ENCODE measurements at places on chromosomes 11 and 22.
A peak's percentile ranks its signal among the peaks of the same experiment; 100 is the strongest.

DNA sequence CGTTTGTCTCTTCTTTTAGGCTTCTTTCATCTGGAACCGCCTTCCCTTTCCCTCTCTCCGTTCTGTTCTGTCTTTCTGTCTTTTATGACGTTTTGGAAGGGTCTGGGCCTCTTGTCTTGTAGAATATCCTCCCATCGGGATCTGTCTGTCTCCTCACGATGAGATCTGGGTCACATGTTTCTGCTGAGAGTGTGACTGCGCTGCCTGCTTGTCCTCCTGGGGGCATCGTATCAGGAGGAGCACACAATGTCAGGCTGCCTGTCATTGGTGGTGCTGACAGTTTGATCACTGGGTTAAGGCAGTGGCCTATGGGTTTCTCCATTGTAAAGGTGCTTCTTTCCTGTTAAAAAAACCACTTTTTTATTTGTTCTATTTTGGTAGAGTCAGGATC lies 60.4 kb upstream of the PARVG start:
- DNase-seq: no peak

- DNase-seq: no peak
These were observed 271.4 kb upstream of the C11orf87 start for GRCh38 chr11:109150581-109150980.

DNA sequence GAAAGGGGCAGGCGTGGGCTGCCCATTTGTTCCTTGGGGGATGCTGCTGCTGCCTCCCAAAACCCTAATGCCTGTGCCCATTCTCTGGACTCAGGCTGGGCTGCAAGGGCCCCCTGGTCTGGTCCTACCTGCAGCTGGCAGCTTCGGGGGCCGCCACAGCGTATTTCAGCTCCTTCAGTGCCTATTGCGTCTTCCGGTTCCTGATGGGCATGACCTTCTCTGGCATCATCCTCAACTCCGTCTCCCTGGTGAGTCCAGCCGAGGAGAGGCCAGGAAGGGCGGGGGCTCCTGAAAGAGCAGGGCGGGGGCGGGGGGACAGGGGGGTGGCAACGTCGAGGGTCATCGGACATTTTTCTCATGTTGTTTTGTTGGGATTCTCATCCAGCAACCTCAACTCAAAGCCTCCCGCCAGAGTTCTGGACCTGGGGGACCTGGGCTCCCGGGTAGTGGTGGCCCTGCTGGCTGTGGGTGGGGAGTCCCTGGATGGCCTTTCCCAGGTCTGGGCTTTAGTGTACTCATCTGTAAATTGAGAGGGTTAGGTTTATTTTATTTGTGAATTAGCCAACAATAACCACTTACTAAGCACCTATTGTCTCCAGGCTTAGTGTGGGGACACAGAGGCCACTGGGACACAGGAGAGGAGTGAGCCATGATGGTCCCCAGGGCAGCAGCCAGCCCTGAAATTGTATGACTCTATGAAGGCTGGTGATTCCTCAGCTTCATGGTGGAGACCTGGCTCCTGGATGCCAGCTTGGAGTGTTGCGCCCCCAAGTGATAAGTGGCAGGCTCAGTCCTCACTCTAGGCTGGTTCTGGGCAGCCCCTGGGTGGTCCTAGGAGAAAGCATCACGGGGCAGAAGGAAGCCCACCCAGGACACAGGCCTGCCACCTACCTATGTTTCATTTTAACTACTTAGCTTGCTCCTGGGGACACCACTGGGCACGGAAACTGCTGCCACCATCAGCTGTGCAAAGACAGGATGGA lies 36.0 kb downstream of the CAPN1 start:
- DNase-seq: no peak

GRCh38 chr11:58057481-58057880 lies 26.7 kb downstream of the OR6Q1 start:
- no peak for DNase-seq

DNA sequence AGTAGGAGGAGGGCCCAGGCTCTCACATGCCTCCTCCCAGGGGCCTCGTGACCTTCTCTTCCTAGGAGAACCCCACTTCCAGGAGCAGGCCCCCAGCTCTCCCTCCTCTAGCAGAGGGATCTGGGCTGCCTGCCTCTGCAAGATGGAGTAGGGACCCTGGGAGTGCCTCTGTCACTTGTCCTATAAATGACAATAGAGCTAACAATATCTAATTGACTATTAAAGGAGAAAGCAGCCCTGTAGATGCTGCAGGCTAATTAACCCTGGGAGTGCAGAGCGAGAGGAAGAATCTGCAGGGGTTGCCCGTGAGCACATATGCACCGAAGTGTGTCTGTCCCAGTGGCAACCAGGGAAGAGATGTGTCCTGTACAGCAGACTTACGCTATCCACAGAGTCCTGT lies 184.4 kb downstream of the GRIK4 start:
- DNase-seq: peak; percentile 25

DNA sequence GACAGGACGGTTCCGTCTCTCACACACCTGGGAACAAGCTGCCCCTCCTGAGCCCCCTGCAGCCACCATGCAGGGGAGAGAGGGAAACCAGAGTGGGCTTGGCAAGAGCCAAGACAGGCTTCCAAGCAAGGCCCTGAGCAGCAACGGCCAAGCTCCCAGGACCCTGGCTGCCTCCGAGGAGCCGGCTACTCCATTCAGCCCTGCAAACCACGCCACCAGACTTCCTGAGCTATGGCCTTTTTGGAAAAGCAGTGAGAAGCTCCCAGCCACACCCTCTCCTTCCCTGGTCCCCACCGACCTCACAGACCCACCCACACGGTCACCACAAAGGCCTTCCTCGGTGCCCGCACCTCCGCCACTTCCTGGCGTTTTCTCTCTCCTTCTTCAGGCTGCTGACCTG lies 479.0 kb downstream of the BRD1 start:
- no peak for DNase-seq

DNA sequence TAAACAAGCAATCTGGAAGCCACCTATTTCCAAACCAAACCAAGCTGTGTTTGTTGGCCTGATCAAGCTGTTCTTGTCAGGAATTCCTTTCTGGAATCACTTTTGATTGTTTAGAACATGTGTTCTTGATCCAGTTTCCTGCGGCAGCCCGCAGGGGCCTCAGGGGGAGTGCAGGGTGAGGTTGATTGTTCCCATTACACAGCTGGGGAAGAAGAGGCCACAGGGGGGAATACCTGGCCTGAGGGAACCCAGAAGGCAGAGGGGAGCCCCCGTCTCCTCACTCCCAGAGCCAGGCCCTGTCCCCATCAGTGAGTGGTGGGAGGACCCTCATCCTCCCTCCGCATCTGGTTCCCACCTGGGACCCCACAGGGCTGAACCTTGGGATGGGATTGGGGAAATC lies 4.2 kb downstream of the MRGPRD start:
- DNase-seq: peak; percentile 59

DNA sequence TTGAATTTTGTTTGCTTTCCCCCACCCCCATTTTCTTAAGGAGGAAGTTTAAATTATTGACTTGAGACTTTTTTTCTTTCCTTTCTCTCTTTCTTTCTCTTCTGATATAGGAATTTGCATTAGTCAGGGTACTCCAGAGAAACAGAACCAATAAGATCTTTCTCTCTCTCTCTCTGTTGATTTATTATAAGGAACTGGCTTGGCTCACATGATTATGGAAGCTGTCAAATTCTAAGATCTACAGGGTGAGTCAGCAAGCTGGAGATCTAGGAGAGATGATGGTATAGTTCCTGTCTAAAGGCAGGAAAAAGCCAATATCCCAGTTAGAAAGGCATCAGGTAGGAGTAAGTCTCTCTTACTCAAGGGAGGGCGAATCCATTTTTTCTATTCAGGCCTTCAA lies 64.0 kb downstream of the CCDC81 start:
- no peak for DNase-seq

- DNase-seq: no peak
These were observed 17.5 kb downstream of the GAB2 start for GRCh38 chr11:78400116-78400515.

GRCh38 chr11:59273373-59273841 lies 60.7 kb upstream of the MPEG1 start:
- no peak for DNase-seq

All from eye (tissue), 1 donor.